B cell (primary cell): ENCODE measurements at places on chromosomes 5 and 9. TPM values are rescaled to one million over a fixed set of nuclear protein-coding genes. Genes with fewer than 3 reads are reported as not detected.

GRCh38 chr5:11646141-11646540, 258.1 kb downstream of the CTNND2 start:
- DNase-seq: no peak

DNA sequence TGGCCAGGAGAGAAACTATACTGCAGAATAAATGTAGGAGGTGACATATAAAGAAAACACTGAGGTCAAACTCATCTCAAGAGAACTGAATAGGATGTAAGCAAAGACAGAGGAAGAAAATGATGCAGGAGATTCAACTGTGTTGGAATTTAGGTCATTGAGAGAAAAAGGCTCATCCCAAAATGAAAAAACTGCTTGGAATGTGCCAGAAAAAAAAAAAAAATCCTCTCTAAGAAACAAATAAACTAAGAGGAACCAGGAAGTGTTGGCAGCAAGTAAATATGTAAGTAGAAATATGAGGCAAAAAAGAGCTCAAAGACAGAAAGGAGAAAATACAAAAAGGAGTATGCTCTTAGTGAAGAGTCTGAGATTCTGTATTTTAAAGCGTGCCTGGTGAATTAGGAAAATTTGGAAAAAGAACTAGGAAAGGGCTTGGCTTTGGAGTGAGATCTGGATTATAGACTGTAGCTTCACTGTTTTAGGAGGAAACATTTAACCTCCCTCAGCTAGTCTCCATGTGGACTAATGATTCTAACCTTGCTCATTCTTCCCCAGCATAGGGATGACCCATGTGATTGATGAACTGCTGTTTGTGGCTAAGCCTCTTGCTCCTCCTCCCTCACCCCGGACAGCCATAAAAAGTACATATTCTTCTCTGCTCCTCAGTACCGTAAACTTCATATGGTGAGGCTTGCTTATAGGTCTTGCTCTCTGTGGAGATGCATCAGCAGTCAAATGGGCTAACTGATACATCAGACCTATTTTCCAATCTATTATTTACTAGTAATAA, 185.6 kb upstream of the POU5F2 start:
- DNase-seq: no peak

GRCh38 chr5:302966-303365, 18.5 kb upstream of the AHRR start:
- no peak for DNase-seq

- peak; percentile 47 for DNase-seq
These were observed 107.4 kb downstream of the SCAMP1 start for GRCh38 chr5:78467752-78468357.

- no peak for DNase-seq
These were observed 60.3 kb downstream of the HABP4 start for GRCh38 chr9:96510258-96510657.

GRCh38 chr5:147507480-147508126, 2.3 kb downstream of the DPYSL3 start:
- no peak for DNase-seq

DNA sequence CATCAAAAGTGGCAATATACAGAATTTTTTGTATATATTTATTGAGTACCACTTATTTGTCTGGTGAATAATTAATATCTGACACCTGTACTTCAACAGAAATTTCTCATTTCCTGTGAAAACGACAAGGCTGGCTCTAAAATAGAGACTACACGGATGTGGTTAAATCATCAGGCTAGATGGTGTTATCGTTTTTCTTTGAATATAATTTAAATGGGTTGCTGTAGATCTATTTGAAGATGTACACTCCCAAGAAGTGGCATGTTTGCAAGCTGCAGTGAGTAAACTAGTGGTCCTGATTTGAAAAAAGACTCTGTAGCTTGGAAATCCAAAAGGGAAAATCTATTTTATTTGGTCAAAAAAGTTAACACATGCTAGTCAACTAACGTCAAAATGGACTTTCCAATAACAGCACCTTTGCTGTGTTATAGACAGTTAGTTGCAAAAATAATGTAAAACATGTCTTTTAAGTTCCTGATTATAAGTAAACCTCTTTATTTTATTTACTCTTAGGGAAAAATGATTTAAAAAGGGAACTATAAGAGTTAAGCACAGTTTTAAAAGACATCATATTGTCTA, 13.8 kb downstream of the ST8SIA4 start:
- DNase-seq: peak; percentile 51

- peak; percentile 23 for DNase-seq
These were observed 9.7 kb downstream of the ANKRD33B start for GRCh38 chr5:10573487-10574145.

- no peak for DNase-seq
These were observed 263.2 kb downstream of the PJA2 start for GRCh38 chr5:109146591-109146990.

DNA sequence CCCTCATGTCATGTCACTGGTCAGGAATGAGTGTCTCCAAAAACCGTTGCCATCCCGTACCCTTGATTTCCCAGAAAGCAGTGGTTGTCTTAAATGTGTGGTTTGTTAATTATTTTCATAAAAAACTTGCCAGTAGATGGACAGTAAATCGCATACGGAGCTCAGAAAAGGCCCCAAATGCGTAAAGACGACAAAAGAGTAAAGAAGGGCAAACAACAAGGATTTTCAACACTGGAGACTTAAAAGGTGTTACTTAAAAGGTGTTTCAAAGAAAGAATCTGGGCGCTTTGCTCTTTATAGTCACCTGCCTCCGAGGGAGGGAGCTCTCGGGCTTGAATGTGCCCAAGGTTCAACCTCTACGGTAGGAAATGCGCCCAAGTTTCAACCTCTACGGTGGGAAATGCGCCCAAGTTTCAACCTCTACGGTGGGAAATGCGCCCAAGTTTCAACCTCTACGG, 734 bp downstream of the KIF27 start:
- no peak for DNase-seq

DNA sequence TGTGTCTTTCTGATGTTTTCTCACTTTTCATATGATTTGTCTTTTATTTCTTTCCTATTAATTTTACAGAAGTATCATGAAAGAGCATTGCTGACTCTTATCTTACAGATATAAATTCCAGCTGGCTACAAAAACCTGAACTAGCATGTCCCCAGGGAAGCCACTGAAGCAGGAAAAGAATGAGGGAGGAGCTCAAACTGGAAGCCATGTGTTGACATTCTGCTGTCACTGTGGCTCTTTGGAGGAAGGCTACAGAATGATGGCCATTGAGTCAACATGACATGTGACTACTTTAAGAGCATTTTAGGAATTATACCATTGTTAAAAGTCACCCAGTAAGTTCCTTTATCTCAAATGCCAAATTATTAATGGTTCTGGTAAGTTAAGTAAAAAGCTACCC, 638.3 kb upstream of the DMAC1 start:
- DNase-seq: no peak

GRCh38 chr9:123678878-123679329, 251.0 kb downstream of the DENND1A start:
- DNase-seq: no peak

GRCh38 chr5:144072518-144072927, 97.9 kb downstream of the YIPF5 start:
- DNase-seq: no peak

- DNase-seq: peak; percentile 73
These were observed 431.0 kb upstream of the MEF2C start for GRCh38 chr5:89313804-89314588.

GRCh38 chr9:121966706-121967105, 126.4 kb downstream of the TTLL11 start:
- DNase-seq: no peak

GRCh38 chr9:994005-994404, 17.6 kb downstream of the DMRT3 start:
- DNase-seq: peak; percentile 18

PAPPA gene
- not detected in 2 replicates for polyA plus RNA-seq

GDNF gene
- polyA plus RNA-seq: not detected in 2 replicates

PCDHB10 gene
- not detected in 2 replicates for polyA plus RNA-seq

DAB2IP gene
- 0.03 and 1.1 TPM in 2 replicates for polyA plus RNA-seq

ARL14EPL gene
- polyA plus RNA-seq: 0.17 and 0.19 TPM in 2 replicates

ADAMTSL1 gene
- polyA plus RNA-seq: not detected in 2 replicates
